Naive thymus-derived CD4-positive, alpha-beta T cell (primary cell): ENCODE measurements at places on chromosomes 5 and 9. TPM values are rescaled to one million over a fixed set of nuclear protein-coding genes. Genes with fewer than 3 reads are reported as not detected.

- no peak for DNase-seq
These were observed 21.3 kb downstream of the TRMO start for GRCh38 chr9:97900738-97901565.

GRCh38 chr9:130766927-130767307, 68.1 kb upstream of the ABL1 start:
- DNase-seq: no peak

- no peak for DNase-seq
These were observed 413.3 kb downstream of the MLLT3 start for GRCh38 chr9:20208961-20209371.

- DNase-seq: no peak
These were observed 189.8 kb downstream of the DRD1 start for GRCh38 chr5:175254155-175254554.

The ESM1 gene
- not detected for total RNA-seq

DNA sequence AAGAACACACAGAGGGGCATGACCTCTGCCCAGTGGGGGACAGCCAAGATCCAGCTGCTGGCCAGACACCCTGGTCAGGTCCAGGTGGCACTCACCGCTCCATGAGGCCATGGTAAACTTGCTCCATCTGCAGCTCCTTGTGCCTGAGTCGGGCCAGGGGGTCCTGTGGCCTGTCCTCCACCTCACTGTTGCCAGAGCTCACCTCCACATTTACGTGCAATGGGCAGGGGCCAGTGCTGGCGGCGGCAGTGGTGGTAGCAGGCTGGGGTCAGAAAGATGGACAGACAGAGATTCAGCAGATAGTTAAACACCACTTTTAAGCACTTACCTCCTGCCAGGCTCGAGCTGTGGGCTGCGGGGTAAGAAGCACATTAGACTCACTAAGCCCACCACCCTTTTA, 28.0 kb downstream of the AKNA start:
- no peak for DNase-seq

- DNase-seq: no peak
These were observed 397.1 kb downstream of the TLE1 start for GRCh38 chr9:81292056-81292805.

DNA sequence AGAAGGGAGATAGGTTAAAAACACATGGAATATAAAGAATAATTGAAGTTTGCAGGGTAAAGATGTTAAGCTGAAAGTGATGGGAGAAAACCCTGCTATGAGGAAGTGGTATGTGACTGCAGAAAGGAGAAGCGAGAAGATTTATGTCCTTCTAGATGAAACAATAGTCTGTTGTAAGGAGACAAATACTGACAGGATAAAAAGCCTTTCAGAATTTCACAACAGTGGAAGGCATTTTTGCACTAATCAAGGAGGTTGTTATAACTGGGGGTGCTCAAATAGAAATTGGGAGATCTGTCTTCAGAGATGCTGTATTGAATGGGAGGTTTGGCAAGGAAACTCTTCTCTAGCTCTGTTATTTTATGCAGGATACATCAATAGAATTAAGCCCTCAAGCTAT, 69.6 kb downstream of the NMUR2 start:
- no peak for DNase-seq

The GFI1B gene
- total RNA-seq: 2.7 TPM

GRCh38 chr5:132772291-132773070, 4.6 kb downstream of the SEPTIN8 start:
- DNase-seq: no peak

The OSTF1 gene
- total RNA-seq: 38.7 TPM

GRCh38 chr9:94996641-94997040, 270.1 kb downstream of the AOPEP start:
- DNase-seq: no peak

DNA sequence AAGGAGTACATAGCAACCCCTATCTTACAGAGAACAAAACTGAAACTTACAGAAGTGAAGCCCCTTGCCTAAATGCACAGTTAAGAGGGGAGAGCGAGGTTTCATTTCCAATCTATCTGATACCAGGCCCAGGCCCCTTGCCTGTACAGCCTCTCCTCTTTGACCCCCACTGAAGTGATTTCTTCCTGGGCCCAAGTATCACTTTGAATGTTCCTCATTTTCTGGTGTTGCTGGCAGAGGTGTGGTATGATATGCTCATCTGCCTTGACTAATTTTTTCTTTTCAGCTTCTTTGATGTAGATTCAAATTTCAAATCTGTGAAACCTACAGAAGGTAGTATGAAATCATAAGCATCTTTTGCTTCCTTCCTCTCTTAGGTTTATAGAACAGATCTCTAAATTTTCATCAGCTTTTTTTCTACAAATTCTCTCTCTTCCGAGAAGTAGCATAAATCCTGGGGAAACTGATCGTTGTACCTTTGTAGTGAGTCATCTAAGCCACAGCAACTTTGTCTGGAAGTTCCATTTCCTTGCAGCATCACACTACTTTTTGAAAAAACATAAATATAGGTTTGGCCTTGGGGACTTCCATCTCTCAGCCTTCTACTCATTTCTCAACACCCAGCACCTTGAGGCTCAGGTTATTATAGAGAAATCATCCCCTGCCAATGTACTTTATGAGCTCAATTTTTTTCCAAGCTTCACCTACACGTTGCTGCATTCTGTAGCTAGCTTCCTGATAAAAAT, 402.4 kb upstream of the PTGER4 start:
- no peak for DNase-seq
